ENCODE measurements at places on chromosomes 7 and 10. TPM values are rescaled to one million over a fixed set of nuclear protein-coding genes. Genes with fewer than 3 reads are reported as not detected.

The LRRC17 gene
- total RNA-seq, result 0.15 TPM

The C10orf71 gene
- total RNA-seq, result not detected

DNA sequence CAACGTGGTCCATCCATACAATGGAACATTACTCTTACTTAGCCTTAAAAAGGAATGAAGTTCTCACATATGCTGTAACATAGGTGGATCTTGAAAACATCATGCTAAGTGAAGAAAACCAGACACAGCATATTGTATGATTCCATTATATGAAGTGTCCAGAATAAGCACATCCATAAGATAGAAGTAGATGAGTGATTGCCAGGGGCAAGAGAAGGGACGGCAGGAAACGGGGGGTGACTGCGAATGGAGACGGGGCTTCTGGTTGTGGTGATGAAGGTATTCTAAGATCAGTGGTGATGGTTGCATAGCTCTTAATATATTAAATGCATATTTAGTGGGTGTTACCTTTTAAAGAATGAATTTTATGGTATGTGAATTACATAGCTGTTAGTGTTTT lies 29.8 kb downstream of the UBE3C start:
- DNase-seq, result no peak

DNA sequence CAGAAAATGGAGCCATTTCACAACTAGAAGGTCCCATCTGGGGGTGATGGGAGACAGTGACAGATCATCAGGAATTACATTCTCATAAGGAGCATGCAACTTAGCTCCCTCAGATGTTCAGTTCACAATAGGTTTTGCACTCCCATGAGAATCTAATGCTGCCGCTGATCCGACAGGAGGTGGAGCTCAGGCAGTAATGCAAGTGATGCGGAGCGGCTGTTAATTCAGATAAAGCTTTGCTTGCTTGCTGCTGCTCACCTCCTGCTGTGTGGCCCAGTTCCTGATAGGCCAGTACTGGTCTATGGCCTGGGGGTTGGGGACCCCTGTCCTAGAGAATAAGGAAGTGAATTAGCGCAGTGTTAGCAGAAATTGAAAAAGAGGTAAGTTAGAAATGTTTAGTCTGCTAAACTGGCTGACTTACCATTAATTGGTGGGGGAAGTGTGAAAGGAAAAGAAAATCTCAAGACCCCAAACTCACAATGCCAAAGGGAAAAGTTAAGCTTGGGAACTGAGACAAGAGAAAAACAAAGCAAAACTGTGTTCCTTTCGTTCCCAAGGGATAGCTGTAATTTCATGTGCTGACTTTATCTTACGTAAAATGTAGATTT lies 76.4 kb downstream of the LYZL2 start:
- DNase-seq, result no peak

- DNase-seq, result no peak
These were observed 70.6 kb downstream of the AP3M1 start for GRCh38 chr10:74079936-74080590.

DNA sequence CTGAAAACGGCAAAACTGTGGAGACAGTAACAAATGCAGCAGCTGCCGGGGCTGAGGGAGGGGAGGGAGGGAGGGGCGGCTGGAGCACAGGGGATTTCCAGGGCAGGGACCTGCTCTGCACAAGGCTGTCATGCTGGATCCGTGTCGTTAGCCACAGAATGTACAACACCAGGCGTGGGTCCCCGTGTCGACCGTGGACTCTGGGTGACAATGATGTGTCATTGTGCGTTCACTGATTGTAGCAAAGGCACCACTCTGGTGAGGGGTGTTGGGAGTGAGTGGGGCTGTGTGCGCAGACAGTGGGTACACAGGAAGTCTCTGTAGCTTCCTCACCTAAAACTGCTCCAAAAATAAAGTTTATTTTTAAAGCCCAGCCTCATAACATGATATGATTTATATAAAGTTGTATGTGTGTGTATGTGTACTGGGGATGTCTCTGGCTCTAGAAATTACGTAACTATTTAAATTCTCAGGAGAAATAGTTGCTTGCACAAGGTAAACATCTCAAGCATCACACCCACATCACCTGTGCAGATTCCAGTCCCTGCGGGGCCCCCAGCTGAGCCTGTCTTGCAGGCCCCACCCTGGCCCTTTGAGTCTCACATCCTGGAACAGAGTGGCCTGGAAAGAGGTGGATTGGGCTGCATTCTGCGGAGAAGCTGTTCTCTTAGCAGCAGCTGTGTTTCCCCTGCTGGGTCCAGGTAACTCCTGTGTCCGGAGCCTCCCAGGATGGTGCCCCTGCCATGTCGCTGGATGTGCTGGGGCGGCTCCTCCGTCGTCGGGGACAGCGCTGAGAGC lies 135.7 kb downstream of the DYNC2I1 start:
- DNase-seq, result no peak

DNA sequence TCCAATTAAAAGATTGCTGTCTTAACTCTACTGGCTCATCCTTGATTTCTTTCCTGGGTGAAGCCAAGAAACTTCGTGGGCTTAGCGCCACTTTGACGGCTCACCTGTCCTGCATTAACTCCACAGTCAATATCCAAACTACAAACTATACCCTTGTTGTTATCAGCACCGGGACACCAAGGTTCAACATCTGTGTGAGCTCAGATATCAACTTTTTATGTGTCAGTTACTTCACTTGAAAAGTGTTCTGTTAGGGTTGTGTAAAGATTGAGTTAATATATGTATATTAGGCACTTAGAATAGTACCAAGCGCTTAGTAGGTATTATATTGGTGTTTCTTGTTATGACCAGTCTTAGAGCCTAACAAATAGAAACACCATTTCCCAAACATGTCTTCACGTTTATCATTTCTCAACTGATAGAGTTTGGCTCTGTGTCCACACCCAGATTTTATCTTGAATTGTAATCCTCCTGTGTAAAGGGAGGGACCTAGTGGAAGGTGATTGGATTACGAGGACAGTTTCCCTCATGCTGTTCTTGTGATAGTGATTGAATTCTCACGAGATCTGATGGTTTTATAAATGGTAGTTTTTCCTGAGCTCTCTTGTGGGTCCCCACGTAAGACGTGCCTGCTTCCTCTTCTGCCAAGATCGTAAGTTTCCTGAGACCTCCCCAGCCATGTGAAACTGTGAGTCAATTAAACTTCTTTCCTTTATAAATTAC lies 19.0 kb upstream of the ST8SIA6 start:
- no peak for DNase-seq

Data from activated CD4-positive, alpha-beta memory T cell treated with anti-CD3 and anti-CD28 coated beads, Interleukin-2, amount 10 ng/mL, durations not matched to agents 7 days and 5 days (primary cell).